ENCODE measurements at places on chromosomes 16 and 17.

DNA sequence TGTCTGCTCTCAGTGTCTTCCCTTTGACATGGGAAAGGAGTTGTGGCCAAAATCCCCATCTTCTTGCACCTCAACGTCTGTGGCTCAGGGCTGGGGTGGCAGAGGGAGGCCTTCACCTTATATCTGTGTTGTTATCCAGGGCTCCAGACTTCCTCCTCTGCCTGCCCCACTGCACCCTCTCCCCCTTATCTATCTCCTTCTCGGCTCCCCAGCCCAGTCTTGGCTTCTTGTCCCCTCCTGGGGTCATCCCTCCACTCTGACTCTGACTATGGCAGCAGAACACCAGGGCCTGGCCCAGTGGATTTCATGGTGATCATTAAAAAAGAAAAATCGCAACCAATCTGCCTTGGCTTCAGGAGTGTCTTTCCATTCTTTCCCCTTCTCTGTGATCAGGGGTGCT lies 918 bp upstream of the MRM1 start:
- DNase-seq = no peak

- DNase-seq = no peak
These were observed 10.3 kb upstream of the GINS2 start for GRCh38 chr16:85698935-85699558.

GRCh38 chr16:55842369-55843104 lies 9.6 kb upstream of the CES1 start:
- DNase-seq = peak; percentile 56

DNA sequence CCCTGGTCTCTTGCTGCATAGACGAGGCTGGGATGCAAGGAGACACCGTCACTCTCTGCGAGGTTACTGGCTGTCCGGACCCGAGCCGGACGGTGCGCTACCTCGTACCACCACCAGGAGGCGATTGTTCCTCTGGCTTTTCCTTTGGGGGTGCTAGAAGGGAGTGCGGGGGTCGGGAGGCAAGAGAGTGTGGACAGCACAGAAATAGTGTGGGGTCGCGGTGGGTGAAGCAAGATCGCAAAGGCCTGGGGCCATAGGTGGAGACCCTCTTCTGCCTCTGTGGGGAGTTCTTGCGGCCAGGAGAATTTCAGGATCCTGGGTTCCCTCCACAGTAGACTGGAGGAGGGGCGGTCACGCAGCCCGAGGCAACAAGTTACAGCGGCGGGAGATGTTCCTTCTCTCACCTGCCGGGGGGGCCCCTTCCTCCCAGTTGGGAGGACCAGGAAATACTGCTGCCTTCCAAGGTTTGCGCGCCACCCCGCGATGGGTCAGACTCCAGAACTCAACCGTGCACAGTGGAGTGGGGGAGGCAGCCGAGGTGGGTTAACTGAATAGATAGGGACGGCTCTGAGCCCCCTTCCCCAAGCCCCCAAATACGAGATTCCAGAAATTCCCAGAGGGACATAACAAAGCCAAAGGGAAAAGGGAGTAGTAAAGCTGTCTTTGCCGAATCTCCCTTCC lies 6.9 kb downstream of the PHOSPHO1 start:
- DNase-seq = peak; percentile 59

DNA sequence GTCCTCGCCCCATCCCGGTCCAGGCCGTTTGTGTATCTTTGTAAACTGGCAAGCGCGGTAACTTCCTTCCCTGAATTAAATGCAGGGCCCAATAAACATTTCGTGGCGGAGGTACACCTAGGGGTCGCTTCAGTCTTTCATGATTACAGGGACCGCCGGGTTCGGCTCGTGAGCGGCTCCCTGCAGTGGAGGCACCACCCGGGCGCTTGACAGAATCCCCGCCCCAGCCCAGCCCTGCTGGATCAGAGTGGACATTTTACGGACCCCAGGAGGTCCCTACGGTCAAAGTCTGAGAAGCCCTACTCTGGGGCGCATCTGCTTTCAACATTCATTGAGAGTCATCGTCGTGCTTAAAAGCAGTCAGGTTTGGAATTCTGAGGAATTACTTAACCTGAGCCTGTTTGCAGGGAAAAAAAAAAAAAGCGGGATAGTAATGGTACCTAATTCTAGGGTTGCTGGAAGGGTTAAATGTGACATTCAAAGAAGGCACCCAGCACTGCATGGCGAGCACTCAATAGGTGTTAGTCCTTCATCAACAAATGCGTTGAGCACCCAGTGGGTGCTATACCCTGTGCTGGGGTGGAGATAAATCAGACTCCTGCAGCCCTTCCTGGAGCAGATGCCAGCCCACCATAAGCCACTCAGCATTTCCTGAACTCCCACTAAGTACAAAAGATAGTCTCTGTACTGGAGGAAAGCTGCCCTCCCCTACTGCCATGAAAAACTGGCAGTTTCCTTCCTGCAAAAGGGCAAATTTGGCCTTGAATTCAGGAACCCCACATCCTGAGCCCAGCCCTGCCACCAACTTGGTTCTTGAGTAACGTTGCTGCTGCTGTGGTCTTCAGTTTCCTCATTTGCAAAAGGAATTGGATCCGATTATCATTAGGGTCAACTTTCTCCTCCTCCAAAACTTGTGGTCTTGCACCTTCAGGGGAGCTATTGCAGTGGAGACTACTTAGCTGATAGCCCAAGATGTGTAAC lies 658 bp upstream of the DUSP3 start:
- peak; percentile 67 for DNase-seq

DNA sequence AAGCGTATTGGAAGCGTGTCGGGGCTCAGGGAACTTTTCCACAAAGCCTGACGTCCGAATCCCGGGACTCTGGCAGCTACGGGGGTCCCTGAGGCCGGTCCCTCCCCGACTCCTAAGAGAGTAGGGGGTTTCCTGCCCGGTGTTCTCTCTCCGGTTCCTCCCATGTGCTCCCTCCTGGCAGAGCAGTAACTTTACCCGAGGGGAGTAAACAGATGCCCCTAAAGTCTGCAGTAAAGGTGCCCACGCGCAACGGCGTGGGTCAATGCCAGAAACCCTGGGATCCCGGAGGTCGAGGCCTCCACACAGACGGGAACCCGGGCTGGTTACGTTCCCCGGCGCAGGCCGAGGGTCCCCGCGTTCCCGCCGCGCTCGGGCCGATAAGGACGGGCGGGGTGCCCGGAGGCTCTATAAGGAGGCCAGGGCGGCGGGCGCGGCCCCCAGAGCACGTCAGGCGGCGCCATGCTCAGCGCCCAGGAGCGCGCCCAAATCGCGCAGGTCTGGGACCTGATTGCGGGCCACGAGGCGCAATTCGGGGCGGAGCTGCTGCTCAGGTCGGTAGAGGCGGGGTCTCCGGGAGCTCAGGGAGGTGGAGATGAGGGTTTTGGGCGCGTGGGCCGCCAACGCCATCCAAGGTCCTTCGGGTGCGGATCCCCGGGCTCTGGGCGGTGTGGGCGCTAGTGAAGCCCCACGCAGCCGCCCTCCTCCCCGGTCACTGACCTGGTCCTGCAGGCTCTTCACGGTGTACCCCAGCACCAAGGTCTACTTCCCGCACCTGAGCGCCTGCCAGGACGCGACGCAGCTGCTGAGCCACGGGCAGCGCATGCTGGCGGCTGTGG lies at the start of gene HBM:
Gene HBM, plus strand, starts transcription at position 440 of the 836 bp plus-strand sequence. Its CDS starts 20 bp downstream, at position 460.
- no peak for DNase-seq

DNA sequence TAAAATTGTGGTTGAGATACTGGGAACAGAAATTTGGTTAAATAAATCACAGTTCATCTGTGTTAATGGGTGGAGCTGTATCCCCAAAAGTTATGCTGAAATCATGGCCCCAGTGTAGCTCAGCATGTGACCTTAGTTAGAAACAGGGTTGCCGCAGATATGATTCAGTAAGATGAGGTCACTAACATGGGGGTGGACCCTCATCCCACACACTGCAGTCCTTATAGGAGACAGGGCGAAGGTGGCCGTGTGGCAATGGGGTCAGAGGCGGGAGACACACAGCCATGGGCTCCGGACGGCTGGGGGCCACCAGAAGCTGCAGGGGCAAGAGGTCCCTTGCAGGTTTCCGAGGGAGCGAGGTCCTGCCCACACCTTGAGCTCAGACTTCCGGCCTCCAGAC lies 10.7 kb downstream of the GALNS start:
- no peak for DNase-seq

DNA sequence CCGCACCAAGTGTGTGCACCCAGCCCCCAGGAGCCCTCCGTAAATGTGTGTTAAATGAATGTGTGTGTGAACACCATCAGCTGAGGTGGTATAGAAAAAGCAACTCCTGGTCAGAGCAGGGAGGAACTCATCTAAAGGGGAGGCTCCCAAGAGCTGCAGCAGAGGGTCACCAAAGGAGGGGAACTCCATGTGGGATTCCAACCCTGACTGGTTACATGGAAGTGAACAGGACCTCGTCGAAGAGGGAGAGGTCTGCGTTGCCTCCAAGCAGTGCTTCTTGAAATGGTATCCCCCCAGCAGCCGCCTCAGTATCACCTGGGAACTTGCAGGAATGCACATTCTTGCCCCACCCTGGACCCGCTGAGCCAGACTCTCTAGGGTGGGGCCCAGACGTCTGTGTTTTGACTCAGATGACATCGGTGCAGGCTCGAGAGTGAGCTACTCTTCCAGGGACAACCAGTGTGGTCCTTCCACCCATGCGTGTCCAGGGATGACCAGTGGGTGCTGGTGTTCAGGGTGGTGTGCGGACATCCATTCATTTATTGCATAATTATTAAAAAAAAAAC lies 30.8 kb downstream of the ADCY9 start:
- no peak for DNase-seq

DNA sequence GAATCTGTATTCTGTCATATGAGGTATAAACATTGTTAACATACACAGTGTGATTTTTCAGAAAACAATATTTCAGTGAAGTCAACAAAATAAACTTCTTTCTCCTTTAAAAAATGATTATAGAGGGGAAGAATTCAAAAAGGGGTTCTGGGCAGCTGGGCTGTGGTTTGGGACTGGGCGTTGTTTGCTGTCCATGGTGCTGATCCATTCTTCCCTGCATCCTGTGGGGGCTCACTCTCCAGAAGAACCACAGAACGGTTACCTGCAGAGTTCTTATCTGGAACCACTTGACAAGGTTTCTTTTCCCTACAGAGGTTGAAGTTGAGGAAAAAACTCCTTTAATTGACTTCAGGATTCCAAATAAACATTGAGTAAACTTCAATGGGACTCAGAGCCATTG lies 1091.0 kb downstream of the CDH8 start:
- DNase-seq = no peak

- no peak for DNase-seq
These were observed 18.2 kb downstream of the NLRC5 start for GRCh38 chr16:57007530-57007929.

- DNase-seq = no peak
These were observed 317.7 kb downstream of the MAF start for GRCh38 chr16:79282806-79283205.

- peak; percentile 57 for DNase-seq
These were observed 331 bp upstream of the CCDC92B start for GRCh38 chr17:2749784-2750181.

GRCh38 chr16:56631832-56632155 lies 665 bp upstream of the MT1M start:
- DNase-seq = no peak

GRCh38 chr17:74768069-74768762 lies 7.9 kb downstream of the NAT9 start:
- no peak for DNase-seq

GRCh38 chr17:31373150-31374093 lies 18.1 kb upstream of the RAB11FIP4 start:
- DNase-seq = peak; percentile 49

GRCh38 chr16:3235856-3236669 lies 1.1 kb upstream of the ZNF200 start:
- DNase-seq = peak; percentile 82

GRCh38 chr16:85261657-85262557 lies 149.6 kb upstream of the CIBAR2 start:
- no peak for DNase-seq

- DNase-seq = no peak
These were observed 85.4 kb downstream of the TBC1D16 start for GRCh38 chr17:79950306-79950705.

DNA sequence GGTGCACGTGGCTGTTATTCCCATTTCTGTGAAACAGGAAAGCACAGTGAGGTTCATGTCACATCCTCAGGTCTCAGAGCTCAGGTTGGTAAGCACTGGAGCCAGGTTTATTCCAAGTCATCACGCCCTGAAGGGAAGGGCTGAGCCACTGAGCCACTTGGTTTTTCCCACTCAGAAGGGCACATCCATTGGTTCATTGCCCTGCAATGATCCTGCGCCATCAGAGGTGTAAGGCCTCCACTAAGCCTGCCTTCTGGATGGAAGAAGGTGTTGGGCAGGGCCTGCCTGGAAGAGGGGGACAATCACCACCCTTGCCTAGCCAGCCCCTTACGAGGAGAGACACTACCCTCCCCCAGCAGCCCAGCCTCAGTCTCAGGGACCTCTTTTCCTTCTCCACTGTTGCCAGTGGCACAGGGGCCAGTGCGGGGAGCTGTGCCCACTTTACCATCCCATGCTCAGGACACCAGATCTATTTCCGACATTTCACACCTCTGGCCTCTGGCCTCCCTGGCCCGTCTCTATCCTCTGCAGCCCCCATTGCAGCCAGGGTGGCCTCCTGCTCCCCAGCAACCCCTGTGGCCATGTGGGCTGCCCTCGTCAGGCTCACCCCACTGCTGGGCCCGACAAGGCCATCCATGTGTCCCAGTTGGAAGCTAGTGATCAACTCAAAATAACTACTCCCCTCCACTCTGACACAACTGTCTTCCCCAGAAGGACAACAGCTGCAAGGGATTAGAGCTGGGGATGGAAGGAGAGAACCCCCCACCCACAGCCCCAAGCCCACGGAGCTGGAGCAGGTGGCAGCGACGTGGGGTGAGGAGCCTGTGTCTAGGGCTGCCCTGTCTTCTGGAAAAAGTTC lies 29.9 kb downstream of the CFAP20 start:
- DNase-seq = no peak

DNA sequence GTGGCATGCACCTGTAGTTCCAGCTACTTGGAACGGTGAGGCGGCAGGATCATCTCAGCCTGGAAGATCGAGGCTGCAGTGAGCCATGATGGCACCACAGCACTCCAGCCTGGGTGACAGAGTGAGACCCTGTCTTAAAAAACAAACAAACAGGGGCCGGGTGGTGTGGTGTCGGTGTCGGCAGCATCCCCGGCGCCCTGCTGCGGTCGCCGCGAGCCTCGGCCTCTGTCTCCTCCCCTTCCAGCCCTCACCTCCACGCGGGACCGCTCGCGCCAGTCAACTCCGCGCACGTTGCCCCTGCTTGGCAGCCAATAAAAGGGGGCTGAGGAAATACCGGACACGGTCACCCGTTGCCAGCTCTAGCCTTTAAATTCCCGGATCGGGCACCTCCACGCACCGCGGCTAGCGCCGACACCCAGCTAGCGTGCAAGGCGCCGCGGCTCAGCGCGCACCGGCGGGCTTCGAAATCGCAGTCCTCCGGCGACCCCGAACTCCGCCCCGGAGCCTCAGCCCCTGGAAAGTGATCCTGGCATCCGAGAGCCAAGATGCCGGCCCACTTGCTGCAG lies 204.7 kb downstream of the CDRT15L2 start:
- DNase-seq = no peak

DNA sequence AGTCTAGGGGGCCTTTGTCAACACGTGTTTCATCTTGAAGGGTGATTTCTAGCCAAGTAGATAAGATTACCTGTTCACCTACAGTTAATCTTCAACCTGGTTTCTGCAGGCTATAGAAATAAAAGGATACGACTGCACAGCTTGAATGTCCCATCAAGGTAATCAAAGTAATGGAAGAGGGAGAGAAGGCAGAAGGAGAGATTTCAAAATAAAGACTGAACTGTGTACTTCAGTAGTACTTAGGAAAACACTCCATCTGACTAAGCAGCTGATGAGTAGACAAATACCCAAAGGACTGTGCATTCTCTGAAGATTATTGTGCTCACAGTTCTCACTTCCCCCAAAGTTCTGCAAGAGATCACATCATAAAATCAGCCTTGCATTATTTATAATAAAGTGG lies 5.8 kb upstream of the RFFL start:
- no peak for DNase-seq

GRCh38 chr17:81436294-81436849 lies 41.1 kb downstream of the BAHCC1 start:
- no peak for DNase-seq

All from CD14-positive monocyte (primary cell).